ENCODE measurements at places on chromosomes 13 and 19.

DNA sequence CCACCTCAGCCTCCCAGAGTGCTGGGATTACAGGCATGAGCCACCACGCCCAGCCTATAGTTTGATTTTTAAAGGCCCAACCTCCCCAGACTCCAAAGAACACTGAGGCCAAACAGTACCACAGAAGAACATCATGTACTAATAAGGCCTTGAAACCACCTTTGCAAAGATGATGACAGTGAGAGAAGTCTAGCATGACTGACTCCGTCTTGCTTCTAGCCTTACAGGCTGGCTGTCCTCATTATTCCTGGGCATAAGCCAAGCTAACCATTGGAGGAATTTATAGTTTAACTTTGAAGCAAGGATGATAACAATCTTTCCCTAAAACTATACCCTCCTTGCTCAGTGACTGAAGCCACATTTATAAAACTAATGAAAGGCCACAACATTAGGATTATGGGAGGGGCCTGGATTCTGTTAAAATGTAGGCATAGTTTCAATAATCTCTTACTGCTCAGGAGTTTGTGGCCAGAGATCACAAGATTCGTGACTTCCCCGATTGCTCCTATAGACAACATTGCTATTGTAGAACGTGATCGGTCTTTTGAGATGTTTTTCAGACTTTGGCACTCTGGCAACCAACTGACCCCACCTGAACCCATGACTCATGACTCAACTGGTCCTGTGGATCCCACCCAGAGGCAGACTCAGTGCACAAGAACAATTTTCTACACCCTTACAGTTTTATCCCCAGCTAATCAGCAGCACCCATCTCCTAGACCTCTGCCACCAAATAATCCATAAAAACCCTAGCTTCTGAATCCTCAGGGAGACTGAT is 17.6 kb downstream of the GPR42 start:
- DNase-seq, result peak; percentile 64

DNA sequence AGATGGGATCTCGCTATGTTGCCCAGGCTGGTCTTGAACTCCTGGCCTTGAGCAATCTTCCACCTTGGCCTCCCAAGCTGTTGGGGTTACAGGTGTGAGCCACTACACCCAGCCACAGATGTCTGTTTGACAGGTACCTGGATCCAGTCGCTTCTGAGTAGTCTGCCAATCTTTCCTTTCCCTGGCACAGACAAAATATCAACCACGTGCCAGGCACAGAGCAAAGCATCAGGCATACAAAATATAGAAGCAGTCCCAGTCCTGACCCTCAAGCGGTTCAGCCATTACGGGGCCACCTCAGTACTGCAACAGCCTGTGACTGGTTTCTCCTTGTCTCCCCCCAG is 3.8 kb downstream of the ELAVL1 start:
- DNase-seq, result no peak

DNA sequence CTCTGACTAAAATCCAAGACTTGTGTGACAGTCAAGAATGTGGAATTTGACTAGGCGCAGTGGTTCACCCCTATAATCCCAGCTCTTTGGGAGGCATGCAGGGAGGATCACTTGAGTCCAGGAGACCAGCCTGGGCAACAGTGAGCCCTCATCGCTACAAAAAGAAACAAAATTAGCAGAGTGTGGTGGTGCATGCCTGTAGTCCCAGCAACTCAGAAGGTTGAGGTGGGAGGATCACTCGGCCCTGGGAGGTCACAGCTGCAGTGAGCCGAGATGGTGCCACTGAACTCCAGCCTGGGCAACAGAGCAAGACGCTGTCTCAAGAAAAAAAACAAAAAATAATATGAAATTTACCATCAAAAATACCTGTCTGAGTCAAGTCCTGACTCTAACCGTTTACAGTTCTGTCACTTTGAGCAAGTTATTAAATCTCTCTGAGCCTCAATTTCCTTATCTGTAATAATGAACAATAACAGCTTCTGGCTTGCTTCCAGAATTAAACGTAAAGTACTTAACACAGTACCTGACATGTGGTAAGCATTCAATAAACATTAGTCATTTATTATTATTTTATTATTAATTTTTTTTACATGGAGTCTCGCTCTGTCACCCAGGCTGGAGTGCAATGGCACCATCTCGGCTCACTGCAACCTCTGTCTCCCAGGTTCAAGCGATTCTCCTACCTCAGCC is 204.6 kb upstream of the TSC22D1 start:
- DNase-seq, result no peak

GRCh38 chr19:5882421-5882968 is 12.2 kb upstream of the FUT5 start:
- no peak for DNase-seq

- no peak for DNase-seq
Measured at GRCh38 chr13:84980571-84980970, 818.6 kb downstream of the SLITRK6 start.

- no peak for DNase-seq
Measured at GRCh38 chr19:33238481-33239149, 13.0 kb upstream of the SLC7A10 start.

GRCh38 chr13:36528105-36528504 is 95.8 kb downstream of the CCNA1 start:
- no peak for DNase-seq

DNA sequence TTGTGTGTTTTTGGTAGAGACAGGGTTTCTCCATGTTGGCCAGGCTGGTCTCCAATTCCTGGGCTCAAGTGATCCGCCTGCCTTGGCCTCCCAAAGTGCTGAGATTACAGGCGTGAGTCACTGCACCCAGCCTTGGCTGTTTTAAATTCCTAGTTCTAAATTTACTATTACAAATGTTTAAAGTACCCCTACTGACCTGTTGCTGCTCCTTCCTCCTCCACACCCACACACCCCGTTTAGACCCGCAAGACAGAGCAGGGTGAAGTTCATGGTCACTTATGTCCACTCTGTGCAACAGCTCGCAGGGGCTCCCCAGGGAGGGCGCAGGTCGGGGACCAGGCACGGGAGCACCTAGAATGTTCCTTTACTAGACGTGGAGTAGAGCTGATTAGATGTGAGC is 28.7 kb downstream of the TMEM161A start:
- no peak for DNase-seq

DNA sequence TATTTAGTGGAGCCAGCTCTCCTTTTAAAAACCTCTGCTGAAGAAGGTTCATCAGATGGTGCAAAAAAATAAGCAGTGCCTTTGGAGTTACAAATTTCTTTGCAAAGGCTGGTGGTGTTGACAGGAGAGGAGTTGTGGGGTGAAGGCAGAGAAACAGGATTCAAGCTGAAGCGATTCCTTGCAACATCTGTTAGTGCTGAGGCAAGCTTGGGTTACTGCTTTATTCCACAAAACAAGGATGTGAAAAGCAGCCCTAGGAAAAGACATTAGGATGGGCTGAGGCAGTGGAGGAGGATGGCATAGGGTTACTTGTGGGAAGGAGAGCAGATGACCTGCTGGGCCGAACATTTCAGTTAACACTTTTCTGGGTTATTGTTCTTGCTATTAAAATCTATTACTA is 390.7 kb downstream of the DLEU7 start:
- no peak for DNase-seq

DNA sequence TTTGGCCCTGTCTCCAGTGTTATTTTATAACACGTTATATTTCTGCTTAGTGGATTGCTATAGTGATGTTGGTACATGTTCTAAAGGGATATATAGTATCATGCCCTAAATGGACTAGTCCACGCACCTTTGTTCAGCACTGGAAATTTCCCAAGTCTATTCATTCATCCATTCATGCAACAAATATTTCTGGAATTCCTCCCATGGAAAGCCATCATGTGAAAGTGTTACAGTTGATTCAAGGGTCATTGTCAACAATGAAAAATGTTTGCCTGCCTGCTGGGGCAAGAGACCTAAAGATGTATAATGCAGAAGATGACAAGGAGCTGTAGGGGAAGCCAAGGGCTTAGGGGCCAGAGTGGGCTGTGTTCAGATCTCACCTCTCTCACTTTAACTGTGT is 10.8 kb upstream of the HSPH1 start:
- DNase-seq, result no peak

- peak; percentile 72 for DNase-seq
Measured at GRCh38 chr19:41753159-41753558, 2.2 kb upstream of the CEACAM6 start.

- DNase-seq, result peak; percentile 70
Measured at GRCh38 chr13:49791315-49791710, 1.2 kb downstream of the KPNA3 start.

DNA sequence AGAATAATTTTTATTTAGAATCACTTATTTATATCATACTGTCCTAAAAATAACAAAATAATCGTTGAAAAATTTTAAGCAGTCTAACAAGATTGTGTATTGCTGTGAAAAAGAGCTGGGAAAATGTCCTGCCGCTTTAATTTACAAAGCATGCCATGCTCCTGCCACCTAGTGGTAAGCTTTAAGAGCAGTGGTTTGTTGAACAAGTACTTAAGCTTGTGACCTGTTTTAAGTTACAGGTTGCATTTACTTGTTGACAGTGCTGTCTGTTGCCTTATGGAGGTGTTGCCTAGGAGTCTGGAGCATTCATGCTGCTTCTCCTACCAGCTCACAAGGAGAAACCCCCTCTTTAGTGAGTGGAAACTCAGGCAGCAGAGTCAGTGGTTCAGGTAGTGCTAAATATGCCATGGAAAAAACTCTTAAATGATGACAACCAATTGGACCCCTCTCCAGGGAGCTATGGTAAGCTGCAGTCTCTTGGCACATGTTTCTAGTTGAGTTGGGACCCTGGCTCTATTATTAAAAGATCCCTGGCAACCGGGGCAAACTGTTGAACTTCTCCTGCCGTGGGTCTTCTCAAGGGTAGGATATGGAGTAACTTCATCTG is 68.4 kb downstream of the SPATA13 start:
- DNase-seq, result peak; percentile 66

GRCh38 chr13:67645874-67646467 is 415.8 kb upstream of the PCDH9 start:
- DNase-seq, result no peak

DNA sequence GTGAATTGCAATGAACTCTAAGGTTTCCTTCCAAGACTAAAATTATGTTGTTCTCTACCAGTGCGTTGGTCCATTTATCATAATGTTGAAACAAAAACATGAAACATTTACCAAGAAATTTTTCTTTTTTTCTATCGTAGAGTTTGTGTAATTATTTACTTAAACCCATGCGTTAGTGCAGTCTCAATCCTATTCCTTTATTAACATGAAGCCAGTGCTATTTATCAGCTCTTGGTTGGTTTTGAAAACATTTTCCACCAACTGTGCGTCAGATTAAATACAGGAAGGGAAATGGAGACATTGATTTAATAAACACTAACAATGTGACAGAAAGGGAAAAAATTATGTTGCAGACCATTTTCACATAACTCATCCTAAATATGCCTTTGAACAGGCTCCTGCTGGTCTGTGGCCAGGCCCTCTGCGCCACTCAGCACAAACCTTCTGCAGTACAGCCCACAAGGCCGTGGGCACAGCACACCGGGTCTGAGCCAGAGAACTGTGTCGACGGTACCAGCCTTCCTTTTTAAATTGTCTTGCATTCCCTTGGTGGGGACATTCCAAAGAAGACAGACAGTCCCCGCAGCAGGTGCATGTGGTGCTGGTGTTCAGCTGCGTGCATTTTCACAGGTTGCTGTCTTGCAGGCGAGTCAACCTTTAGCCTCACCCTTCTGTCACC is 135.8 kb downstream of the SHISA2 start:
- no peak for DNase-seq

- no peak for DNase-seq
Measured at GRCh38 chr13:47903836-47904235, 97.2 kb downstream of the SUCLA2 start.

DNA sequence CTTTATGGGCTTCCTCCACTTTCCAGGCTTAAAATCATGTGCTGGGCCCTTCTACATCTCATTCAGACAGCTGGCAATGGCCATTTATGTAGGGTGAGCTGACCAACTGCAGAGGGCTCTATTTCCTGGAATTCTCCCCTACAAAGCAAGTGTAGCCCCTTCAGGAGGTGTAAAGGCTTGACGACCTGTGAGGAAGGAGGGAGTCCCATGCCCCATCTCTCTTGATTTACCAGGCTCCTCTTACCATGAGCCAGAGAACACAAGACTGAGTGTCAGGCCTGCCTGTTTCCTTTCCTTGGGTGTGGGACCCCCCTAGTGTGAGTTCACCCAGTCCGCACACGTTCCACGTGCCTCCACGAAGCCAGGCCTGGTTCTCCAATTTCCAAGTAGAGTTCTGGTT is 16.6 kb downstream of the ZNF536 start:
- no peak for DNase-seq

DNA sequence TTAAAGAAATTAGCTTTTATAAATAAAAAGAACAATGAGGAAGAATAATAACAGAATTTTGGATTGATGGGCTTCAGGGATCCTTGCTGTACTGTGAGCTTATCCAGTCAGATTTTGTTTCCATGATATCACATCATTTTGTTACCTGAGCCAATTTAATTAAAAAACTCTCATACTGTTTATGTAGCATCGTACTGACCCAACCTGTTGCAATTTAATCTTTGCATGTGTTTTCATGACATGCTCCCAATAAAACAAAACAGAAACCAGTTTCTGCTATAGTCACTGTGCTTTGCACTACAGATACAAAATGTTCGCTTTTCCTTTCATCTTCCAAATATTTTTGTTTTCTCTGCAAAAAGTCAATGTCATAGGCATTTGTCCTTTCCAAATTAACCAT is 109.7 kb upstream of the RNF113B start:
- no peak for DNase-seq

- no peak for DNase-seq
Measured at GRCh38 chr19:19460258-19460731, 54.8 kb downstream of the GATAD2A start.

DNA sequence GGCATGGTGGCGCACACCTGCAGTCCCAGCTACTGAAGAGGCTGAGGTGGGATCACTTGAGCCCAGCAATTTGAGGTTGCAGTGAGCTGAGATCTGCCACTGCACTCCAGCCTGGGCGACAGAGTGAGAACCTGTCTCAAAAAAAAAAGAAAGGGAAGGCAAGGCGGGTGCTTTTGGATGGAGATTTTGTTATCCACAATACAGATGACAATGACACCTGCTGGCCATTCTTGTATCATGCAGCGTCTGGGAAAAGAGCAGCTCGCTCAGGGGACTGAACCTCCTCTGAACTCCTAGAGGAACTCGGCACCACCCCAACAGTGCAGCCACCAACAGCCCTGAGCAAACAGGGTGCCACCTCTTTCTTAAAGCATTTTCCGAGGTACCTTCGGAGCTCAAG is 22.8 kb downstream of the HAUS8 start:
- DNase-seq, result peak; percentile 38

GRCh38 chr19:55958356-55958755 is 10.7 kb downstream of the NLRP8 start:
- DNase-seq, result no peak

DNA sequence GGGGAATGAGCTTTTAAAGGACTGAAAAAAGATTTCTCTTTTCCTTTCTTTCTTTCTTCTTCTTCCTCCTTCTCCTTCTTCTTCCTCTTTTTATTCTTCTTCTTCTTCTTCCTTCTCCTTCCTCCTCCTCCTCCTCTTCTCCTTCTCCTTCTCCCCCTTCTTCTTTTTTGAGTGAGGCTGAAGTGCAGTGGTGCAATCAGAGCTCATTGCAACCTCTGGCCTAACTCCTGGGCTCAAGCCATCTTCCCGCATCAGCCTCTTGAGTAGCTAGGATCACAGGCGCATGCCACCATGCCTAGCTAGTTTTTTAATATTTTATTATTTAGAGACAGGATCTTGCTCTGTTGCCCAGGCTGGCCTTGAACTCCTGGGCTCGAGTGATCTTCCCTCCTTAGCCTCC is 120.9 kb upstream of the KL start:
- no peak for DNase-seq
